LNCaP clone FGC (cell line): ENCODE measurements at places on chromosomes 1 and 21.

GRCh38 chr1:14138135-14138506 is 438.1 kb downstream of the PRDM2 start:
- DNase-seq = no peak

- no peak for DNase-seq
Measured at GRCh38 chr1:246083416-246083815, 423.7 kb downstream of the SMYD3 start.

DNA sequence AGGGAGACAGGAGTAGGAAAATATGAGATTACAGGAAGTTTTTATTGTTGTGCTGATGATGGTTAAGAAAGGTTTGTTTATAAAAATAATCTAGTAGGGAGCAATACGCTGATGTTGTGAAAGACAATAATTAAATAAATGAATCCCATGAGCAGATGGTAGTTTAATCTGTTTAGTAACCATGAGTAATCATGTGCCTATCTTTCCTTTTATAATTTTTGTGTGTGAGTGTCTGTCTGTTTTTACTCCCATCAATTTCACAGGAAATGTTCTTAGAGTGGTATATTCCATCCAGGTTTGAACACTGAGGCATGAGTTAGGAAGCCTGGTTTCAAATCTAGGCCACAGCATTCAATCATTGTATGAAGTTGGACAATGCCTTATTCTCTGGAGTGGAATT is 180.5 kb downstream of the OLFM3 start:
- no peak for DNase-seq

- DNase-seq = no peak
Measured at GRCh38 chr21:33794596-33794995, 121.0 kb downstream of the ATP5PO start.

- no peak for DNase-seq
Measured at GRCh38 chr1:245288796-245289195, 134.0 kb downstream of the KIF26B start.

GRCh38 chr1:32767156-32767555 is 50.0 kb downstream of the YARS1 start:
- DNase-seq = peak; percentile 74

GRCh38 chr21:28794371-28794851 is 198.3 kb downstream of the LTN1 start:
- peak; percentile 84 for DNase-seq

DNA sequence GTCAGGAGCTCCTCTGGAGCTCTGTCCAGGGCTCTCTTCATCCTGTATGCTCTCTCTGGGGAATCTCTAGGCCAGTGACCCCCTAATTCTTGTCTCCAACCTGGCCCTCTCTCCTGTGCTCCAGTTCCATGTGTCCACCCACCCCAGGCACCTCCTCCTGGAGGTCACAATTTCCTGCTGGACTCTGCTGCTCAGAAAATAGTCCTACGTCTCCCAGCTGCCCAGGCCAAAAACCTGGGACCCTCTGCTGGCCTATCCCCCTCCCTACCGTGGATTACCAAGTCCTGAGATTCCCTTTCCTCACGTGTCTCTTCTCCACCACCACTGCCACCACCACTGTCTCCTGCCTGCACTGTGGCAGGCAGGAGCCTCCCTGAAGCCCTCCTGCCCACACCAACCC is 11.7 kb downstream of the NES start:
- DNase-seq = no peak

DNA sequence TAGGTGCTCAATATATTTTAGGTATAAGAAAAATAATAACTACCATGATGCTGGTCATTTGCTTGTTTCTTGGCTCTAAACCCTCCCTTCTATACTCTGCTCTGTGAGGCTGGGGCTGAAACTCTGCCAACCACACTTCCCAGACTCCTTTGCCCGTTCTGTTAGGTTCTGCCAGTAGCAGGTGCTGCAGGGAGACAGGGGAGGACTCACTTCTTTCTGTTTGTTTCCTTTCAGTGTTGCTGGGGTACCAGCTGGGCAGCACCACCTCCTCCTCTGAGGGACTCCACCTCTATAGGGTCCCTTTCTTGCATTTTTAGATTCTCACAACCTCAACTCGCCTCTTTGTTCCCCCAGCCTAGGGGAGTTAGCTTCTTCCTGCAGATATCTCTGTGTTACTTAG is 17.0 kb upstream of the SH2D2A start:
- DNase-seq = no peak

GRCh38 chr21:40208206-40208947 is 341.1 kb downstream of the PCP4 start:
- DNase-seq = no peak

DNA sequence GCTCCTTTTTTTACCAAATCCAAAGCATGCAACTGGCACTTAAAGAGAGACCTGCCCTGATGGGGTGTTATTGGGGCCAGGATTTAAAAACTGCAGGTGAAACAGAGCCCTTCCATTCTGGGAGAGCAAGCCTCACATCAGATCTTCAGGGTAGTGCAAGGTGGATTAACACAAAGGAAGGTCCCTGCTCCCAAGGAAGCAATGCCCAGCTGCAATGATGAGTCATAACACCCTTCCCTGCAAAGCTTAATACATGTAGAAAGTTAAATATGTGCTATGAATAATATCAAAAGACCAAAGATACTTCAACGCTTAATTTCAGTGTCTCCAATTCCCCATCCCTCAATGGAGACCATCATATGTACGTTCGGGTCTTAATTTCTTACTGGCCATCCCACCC is 508.0 kb downstream of the OMA1 start:
- DNase-seq = no peak

- DNase-seq = peak; percentile 92
Measured at GRCh38 chr21:37986751-37987399, 70.6 kb upstream of the KCNJ6 start.

DNA sequence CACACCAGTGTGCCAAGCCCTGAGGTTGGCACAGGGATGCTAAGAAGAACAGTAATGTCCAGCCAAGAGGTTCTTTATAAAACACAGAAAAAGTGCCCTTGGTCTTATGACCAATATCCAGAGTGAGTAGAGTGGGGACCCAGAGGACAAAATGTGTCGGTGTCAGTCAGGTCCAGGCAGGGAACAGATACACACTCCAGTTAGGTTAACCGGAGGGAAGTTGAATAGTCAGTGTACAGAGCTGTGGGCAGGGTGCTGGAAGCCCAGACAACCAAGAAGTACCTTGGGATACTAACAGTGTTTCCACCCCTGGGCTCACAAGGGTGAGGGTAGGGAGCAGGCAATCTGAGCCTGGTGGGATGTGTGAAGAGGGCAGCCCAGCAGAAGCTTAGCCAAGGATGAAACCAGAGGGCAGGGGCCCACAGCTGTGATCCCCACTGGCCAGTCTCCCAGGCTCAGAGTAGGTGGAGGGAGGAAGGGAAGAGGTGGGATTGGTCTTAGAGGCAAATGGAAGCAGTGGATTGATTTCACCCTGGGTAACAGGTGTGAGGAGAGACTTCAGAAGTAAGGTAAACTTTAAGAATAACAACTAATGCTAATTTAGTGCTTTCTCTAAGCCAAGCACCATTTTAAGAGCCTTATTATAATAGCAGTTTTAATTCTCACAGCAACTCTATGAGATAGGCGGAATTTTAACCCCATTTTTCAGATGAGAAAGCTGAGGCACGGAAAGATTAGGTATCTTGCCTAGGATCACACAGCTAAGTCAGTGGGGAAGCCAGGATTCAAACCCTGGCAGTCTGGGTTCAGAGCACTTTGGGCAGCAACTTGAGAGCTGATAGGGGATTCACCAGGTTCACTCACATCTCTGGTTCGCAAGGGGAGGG is 143.4 kb upstream of the HOOK1 start:
- DNase-seq = no peak

DNA sequence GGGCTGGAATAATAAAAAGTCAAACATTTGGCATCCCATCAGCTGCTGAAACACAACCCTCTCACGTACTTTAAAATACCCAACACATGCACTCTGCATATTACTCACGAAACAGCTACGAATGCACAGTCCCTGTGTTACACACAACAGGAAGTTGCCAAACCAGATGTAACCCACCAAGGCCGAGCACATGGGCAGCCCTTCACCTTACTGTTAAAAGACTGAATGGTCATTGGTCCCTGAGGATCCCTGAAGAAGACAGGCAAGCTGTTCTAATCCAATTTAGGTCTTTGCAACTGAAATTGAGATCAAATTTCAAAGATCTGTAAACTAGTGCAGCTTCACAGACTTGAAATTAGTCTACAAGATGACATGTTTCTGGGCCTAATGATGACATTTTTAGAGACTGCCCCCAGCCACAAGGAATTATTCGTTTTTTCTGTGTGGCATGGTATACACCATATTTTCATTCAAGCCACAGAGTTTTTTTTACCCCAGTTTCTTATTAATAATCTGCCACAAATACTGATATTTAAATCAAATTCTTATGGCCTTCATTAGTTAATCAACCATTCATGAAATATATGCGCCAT is 25.6 kb upstream of the IER5 start:
- DNase-seq = no peak

- no peak for DNase-seq
Measured at GRCh38 chr1:66540434-66541032, 6.6 kb downstream of the SGIP1 start.

DNA sequence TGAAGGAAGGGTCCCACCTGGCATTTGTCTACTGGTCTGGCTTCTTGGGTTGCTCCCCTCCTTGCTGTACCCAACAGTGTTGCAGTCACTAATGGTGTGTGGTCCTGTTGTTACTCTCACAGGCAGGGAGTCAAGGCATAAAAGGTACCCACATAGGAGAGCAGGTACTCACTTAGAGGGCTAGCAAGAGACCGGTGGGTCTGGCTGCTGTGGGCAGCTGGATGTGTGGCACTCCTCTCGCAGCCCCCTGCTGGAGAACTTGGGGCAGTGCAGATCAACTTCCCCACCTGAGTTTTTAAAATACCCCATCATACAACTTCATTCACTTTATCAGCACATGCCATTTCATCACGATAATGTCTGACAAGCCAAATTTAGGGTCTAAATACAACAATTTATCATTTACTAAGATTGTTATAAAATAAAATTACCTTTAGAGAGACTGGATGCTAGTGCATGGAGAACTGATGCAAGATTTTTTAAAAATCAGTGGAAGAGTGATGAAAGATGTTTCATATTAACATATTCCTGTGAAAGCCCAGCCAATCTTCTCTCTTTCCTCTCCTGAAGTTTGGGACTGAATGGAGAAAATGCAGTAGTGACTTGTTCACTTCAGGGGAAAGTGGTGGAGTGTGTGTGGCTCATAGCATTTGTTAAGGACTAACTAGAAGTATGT is 42.8 kb downstream of the ACP6 start:
- no peak for DNase-seq

- DNase-seq = no peak
Measured at GRCh38 chr1:153659175-153659534, 652 bp downstream of the SNAPIN start.

DNA sequence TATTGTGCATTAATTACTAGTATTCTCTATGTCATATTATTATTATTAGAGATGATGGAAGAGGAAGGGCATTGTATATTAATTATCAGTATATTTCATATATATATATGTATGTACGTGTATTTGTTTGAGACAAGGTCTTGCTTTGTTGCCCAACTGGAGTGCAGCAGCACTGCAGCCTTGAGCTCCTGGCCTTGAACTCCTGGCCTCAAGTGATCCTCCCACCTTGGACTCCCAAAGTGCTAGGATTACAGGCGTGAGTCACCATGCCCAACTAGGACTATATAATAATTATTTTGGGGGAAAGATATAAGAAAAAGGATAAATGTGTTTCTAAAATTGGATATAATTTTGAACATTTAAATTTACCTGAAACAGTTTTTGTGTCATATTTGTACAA is 63.2 kb upstream of the USP24 start:
- no peak for DNase-seq

GRCh38 chr1:235708390-235708962 is 58.9 kb upstream of the GNG4 start:
- DNase-seq = no peak

DNA sequence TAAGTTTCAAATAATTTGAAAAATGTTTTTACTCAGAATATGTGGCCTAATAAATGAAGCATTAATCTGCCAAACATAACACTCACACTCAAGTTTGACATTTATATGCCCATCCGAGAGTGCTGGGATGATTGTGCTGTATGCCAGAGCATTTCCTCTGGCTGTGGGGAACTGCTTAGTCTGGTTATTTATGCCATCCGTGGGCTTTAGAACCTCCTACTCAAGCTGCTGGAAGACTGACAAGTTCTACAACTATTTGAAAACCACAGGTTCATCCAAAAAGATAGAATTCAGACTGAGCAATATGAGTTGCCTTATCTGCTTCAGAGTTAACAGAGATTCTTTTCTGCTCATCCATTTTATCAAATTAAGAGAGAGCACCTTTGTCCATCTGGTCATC is 25.9 kb downstream of the PCNX2 start:
- DNase-seq = no peak

DNA sequence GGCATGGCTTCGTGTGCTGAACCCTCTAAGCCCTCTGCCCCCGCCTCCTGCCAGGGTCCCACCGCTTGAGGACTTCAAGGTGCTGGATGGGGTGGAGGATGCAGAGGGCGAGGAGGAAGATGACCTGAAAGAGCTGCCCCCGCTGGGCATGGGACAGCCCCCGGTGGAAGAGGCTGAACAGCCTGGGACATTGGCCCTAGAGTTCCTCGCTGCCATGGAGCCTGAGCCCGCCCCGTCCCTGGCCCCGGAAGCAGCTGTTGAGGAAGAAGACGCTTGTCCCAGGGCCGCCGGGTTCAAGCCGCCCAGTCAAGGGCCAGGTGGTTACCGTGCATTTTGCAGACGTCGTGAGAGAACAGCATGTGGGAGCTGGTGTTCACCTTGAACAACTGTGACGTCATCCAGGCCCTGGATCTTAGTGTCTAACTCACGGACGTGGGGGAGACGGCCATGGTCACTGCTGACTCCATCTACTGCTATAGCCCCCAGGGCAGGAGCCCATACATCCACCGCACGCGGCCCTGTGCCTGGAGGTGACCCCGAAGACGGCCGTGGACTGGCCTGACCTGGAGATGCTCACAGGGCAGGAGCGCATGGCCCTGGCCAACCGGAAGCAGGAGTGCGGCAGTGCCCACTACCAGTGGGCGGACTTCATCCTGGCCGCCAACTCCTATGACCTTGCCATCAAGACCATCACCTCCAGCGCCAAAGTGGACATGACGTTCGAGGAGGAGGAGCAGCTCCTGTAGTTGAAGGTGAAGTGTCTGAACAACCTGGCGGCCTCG is 90.1 kb downstream of the PPP1R12B start:
- DNase-seq = no peak

GRCh38 chr1:70528590-70529333 is 117.7 kb downstream of the CTH start:
- DNase-seq = no peak

DNA sequence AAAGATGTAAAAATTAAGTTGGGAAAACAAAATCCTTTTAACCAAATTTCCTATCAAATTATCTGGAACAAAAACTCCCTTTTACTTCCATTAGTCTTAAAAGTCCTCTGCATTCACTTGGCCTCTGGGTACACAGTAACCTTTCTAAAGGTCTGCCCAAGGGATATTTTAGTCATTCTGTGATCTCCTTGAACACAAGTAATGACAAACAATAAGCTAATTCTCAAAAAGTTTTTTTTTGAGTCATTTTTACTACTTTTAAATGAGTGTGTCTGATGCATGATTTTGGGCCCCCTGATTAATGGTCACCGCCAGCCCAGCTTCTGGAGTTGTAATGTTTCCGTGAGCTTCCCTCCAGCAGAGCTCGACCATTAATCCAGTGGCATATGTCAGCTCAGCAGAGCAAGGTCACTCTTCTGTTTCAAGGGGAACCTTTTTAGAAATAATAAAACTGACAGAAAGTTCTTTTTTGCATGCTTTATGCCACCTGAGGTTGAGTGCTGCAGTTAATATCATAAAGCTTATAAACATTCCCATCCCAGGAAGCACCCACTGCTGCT is 14.3 kb downstream of the SAMSN1 start:
- DNase-seq = no peak

GRCh38 chr1:187971851-187972250 is 1143.1 kb downstream of the PLA2G4A start:
- peak; percentile 97 for DNase-seq

GRCh38 chr1:32868085-32868484 is 2.6 kb downstream of the FNDC5 start:
- no peak for DNase-seq
